ENCODE measurements at places on chromosomes 16 and 17. TPM values are rescaled to one million over a fixed set of nuclear protein-coding genes. Genes with fewer than 3 reads are reported as not detected.
A peak's percentile ranks its signal among the peaks of the same experiment; 100 is the strongest.

- H3K36me3 ChIP-seq, result peaks cover 10% of the 10 kb centered on the region
- H3K27ac ChIP-seq, result no peak overlapping the region
- no peaks in the 10 kb centered on the region for H3K27me3 ChIP-seq
- H3K4me3 ChIP-seq, result no peak overlapping the region
Measured at GRCh38 chr17:28124962-28125361, 82.5 kb downstream of the NLK start.

The HP gene
- not detected for total RNA-seq

The CRISPLD2 gene
- total RNA-seq, result not detected

DNA sequence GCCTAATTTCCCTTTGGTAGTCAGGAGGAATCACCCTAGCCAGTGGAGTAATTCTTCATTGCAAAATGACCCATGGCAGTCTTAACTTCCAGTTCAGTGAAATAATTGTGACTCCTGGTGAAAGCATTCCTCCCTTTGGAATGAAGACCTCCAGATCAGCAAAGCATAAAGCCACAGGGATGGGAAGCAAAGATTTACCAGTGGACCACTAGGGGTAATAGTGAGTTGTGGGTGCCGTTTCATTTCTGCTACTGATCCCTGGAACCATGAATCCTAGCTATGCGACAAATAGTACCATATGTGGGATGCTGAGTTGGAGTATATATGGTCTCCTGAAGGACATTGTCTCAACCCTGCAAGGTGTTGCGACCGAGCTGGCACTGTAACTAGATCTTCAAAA lies 13.7 kb downstream of the DYNLL2 start:
- peaks cover 26% of the 10 kb centered on the region for H3K36me3 ChIP-seq
- no peak overlapping the region for H3K4me3 ChIP-seq
- H3K27me3 ChIP-seq, result no peaks in the 10 kb centered on the region
- peaks cover 17% of the 10 kb centered on the region for H3K4me1 ChIP-seq

- H3K4me1 ChIP-seq, result no peaks in the 10 kb centered on the region
- DNase-seq, result no peak
- no peak overlapping the region for H3K4me3 ChIP-seq
Measured at GRCh38 chr16:57507136-57508034, 21.1 kb upstream of the DOK4 start.

DNA sequence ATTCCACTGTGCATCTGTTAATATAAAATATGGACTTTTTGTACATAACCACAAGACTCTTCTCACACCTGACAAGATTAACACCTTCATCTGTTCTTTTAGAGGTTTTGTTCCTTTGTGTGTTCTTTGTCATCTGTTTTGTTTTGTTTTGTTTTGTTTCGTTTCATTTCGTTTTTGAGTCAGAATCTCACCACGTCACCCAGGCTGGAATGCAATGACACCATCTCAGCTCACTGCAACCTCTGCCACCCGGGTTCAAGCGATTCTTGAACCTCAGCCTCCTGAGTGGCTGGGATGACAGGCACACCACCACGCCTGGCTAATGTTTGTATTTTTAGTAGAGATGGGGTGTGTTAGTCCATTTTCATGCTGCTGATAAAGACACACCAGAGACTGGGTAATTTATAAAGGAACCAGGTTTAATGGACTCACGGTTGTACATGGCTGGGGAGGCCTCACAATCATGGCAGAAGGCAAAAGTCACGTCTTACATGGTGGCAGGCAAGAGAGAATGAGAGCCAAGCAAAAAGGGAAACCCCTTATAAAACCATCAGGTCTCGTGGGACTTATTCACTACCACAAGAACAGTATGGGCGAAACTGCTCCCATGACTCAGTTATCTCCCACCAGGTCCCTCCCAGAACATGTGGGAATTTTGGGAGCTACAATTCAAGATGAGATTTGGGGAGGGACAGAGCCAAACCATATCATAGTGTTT lies 22.3 kb downstream of the C16orf90 start:
- no peaks in the 10 kb centered on the region for H3K27me3 ChIP-seq
- H3K27ac ChIP-seq, result peak overlapping the region; percentile 75
- peaks cover 14% of the 10 kb centered on the region for H3K4me1 ChIP-seq
- no peak overlapping the region for H3K4me3 ChIP-seq

GRCh38 chr17:39212841-39213480 lies 12.8 kb downstream of the STAC2 start:
- H3K4me1 ChIP-seq, result peaks cover 8% of the 10 kb centered on the region
- no peaks in the 10 kb centered on the region for H3K36me3 ChIP-seq
- H3K27me3 ChIP-seq, result peaks cover 25% of the 10 kb centered on the region
- no peak for DNase-seq
- H3K27ac ChIP-seq, result no peak overlapping the region
- H3K4me3 ChIP-seq, result no peak overlapping the region

DNA sequence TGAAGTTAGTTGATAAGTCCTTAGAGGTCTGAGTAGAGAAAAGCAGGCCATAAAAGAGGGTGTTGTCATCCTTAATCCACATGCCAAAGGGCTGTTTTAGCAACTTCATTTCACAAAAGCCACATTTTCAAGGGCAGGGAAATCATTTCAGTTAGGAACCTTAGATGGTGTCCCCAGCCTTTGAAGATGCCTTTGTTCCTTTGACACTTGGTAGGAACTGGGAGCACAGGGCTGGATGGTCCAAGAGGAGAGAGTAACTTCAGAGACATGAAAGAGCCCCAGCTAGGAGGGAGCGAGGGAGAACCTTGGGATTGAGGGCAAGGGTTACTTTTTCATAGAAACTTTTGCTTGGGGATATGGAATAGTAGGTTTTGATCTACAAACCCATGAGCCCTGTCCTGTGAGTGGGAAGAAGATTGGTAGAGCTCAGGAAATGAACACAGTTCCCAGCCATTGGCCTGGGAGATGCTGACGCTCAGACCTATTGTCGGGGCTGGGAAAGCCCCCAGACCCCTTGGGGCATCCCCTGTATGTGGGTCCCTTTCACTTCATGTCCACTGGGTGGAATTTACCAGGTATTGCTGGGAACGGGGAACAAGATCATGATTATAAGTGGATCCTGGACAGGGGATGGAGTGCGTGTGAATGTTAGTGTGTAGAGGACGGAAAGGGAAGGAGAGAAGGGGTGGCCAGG lies 18.9 kb downstream of the MSI2 start:
- peaks cover 87% of the 10 kb centered on the region for H3K4me1 ChIP-seq
- H3K4me3 ChIP-seq, result no peak overlapping the region
- H3K27me3 ChIP-seq, result no peaks in the 10 kb centered on the region

DNA sequence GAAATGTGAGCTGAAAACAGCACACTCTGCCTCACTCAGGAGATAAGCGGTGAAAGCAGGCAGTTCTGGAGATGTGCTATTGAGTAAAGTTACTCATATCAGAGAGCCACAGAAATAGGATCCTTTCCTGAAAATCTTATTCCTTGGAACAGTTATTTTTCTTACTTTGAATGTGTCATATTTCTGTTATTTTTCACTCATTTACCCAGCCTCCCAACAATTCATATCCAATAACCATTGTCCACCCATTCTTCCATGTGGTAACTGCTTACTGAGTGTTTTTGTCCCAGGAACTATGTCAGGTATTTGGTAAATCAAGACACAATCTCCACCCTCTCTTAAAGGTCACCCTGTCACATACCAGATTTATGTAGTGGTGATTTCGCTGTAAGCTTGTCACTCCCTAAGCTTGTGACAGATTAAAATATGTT lies 144.9 kb downstream of the PARN start:
- peaks cover 15% of the 10 kb centered on the region for H3K36me3 ChIP-seq
- no peak overlapping the region for H3K27ac ChIP-seq
- DNase-seq, result no peak
- peaks cover 7% of the 10 kb centered on the region for H3K4me1 ChIP-seq
- H3K4me3 ChIP-seq, result no peak overlapping the region

GRCh38 chr17:16888413-16889087 lies 83.4 kb downstream of the TNFRSF13B start:
- H3K36me3 ChIP-seq, result no peaks in the 10 kb centered on the region
- DNase-seq, result no peak
- H3K27ac ChIP-seq, result no peak overlapping the region
- H3K27me3 ChIP-seq, result no peaks in the 10 kb centered on the region

DNA sequence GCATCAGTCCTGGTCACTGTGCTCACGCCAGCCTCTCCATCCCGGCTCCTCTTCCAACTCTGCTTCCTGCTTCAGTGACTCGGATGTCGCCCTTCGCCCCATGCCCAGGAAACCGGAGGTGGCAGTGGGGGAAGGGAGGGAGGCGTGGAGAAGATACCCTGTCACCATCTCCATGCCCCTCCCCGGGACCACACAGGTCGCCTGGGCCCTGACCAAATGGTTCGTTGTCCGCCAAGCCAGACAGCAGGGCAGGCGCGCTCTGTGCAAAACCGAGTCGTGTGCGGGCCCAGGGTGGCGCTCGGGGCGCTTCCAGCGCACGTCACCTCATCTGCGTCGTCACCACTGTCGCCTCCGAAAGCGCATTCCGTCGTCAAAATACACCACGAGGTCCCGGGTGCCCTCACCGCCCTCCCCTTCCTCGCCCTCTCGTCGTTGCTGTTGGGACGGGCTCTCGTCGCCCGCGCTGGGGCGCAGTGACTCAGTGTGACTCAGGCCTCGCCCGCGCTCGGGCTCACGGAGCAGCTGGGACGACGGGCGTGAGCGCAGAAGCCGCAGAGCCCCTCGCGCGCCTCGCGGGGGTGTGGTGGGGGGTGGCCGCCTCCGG lies 39.2 kb downstream of the ZNF778 start:
- peak; percentile 62 for DNase-seq
- peak overlapping the region; percentile 30 for H3K4me3 ChIP-seq

DNA sequence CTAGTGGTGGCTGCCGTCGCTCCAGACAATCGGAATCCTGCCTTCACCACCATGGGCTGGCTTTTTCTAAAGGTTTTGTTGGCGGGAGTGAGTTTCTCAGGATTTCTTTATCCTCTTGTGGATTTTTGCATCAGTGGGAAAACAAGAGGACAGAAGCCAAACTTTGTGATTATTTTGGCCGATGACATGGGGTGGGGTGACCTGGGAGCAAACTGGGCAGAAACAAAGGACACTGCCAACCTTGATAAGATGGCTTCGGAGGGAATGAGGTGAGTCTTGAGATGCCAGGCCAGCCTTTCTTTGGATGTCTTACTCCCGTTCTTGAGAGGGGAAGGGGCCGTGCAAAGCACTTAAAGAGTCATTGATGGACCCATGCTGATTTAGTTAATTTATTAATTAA lies 16.1 kb downstream of the ARSG start:
- no peak for DNase-seq
- no peak overlapping the region for H3K27ac ChIP-seq
- H3K27me3 ChIP-seq, result peaks cover 3% of the 10 kb centered on the region
- no peak overlapping the region for H3K4me3 ChIP-seq
- H3K4me1 ChIP-seq, result peaks cover 26% of the 10 kb centered on the region

The MYH11 gene
- not detected for total RNA-seq

The NDRG4 gene
- 1.7 TPM for total RNA-seq

DNA sequence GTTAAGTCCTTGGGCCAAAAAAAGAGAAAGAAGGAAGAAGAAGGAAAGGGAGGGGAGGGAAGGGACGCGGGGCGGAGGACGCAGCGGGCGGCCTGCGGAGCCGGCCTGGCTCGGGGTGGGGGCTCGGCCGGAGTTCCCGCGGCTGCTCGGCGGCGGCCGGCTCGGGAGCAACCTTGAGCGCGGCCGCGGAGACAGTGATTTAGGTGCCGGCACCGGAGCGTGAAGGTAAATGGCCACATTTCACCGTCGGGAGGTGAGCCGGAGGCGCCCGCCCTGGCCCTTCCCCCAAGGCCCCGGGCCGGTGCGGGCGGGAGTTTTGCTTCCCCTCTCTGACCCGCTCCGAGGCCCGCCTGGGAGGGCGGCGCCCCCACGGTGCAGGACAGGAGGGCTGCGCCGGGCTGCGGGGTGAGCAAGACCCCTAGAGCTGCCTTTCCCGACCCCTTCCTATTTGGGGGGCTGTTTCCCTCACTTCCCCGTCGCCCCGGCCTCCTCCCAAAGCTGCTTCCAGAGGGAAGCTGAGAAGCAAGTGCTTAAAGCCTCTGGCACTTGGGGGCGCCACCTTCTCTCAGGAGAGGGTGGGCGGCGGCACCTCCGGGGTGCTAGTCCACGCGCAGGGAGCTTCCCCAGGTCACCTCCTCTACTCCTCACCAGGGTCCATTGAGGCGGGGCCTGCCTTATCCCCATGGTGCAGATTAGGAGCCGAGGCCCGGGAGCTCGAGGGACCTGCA lies 56.5 kb downstream of the MRM1 start:
- H3K27me3 ChIP-seq, result peaks cover 54% of the 10 kb centered on the region
- no peak for DNase-seq
- no peak overlapping the region for H3K27ac ChIP-seq
- H3K4me1 ChIP-seq, result peaks cover 9% of the 10 kb centered on the region

The SLC2A4 gene
- 0.31 TPM for total RNA-seq

The DYNLRB2 gene
- not detected for total RNA-seq

The TBC1D3L gene
- total RNA-seq, result 19.8 TPM

- H3K27me3 ChIP-seq, result peaks cover 23% of the 10 kb centered on the region
- H3K4me1 ChIP-seq, result no peaks in the 10 kb centered on the region
- no peak overlapping the region for H3K27ac ChIP-seq
Measured at GRCh38 chr17:21378553-21378952, 2.4 kb downstream of the KCNJ12 start.

- peaks cover 1% of the 10 kb centered on the region for H3K36me3 ChIP-seq
- H3K27me3 ChIP-seq, result peaks cover 84% of the 10 kb centered on the region
- peak overlapping the region; percentile 3 for H3K4me3 ChIP-seq
- peaks cover 6% of the 10 kb centered on the region for H3K4me1 ChIP-seq
- H3K27ac ChIP-seq, result peak overlapping the region; percentile 40
Measured at GRCh38 chr17:48718227-48718760, 4.0 kb downstream of the PRAC1 start.

DNA sequence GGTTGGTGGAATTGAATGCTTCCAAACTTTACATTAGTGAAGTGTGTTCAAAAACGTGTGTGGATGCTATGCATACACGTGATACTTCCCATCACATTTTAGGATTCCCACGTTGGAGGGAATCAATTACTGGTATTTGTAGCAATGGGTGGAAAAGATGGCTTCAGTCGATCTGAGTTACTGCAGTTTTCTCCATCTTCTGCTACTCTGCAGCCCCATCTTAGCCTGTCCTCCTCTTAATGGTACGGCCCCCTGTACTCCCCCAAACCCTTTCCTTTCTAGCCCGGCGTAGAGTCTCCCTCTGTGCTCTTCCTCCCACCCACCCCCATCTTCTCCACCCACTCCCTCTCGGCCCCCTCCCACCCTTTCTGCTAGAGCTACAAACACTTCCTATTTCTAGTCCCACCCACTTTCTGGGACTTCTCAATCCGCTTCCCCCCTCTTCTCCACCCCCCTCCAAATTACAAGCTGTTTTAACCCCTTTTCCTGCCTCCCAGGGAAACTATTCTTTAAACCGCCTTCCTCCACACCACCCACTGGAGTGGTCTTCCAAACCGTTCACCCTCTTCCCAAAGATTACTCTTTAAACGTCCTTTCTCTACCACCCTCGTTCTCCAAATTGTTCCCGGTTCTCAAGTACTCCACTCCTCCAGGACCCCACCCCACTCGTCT lies 1.1 kb downstream of the CHTF8 start:
- H3K36me3 ChIP-seq, result peaks cover 16% of the 10 kb centered on the region
- no peak for DNase-seq
- H3K27ac ChIP-seq, result peak overlapping the region; percentile 92
- peaks cover 40% of the 10 kb centered on the region for H3K4me1 ChIP-seq
- H3K4me3 ChIP-seq, result peak overlapping the region; percentile 97

GRCh38 chr16:64983231-64983630 lies 138.6 kb downstream of the CDH11 start:
- H3K27ac ChIP-seq, result no peak overlapping the region
- no peaks in the 10 kb centered on the region for H3K27me3 ChIP-seq
- H3K4me3 ChIP-seq, result no peak overlapping the region
